ENCODE measurements at places on chromosomes 3 and 15. TPM values are rescaled to one million over a fixed set of nuclear protein-coding genes. Genes with fewer than 3 reads are reported as not detected.

- DNase-seq = no peak
These were observed 62.7 kb downstream of the ADAMTSL3 start for GRCh38 chr15:83716605-83717004.

The TEX55 gene
- total RNA-seq = not detected

The NRROS gene
- total RNA-seq = 4.2 TPM

The ZCWPW2 gene
- total RNA-seq = 1.7 TPM

The IL5RA gene
- not detected for total RNA-seq

The C3orf85 gene
- total RNA-seq = not detected

Measured in ureter (tissue), 1 donor.